T-cell (primary cell): ENCODE measurements at places on chromosomes 7 and 10.

DNA sequence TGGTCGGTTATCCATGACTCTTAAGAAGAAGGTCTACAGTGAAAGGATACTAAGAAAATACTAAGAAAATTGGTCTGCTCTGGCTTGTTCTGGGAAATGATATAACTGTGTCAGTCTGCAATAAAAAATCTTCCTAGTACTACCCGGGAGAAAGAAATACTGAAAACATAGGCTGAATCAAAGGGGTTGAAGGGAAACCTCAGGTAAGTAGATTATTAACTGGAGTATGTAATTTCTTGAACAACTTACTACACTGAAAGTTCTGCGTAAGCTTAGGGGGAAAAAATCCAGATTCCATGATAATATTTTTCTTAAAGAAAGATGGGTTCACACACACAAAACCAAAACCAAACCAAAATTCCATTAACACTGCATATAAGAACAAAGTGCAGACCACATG, 143.3 kb downstream of the KMT2E start:
- no peaks in the 10 kb centered on the region for H3K27me3 ChIP-seq
- no peak overlapping the region for H3K4me3 ChIP-seq
- H3K27ac ChIP-seq, result no peak overlapping the region
- no peaks in the 10 kb centered on the region for H3K4me1 ChIP-seq
- H3K36me3 ChIP-seq, result no peaks in the 10 kb centered on the region

GRCh38 chr7:31692451-31692850, 5.4 kb downstream of the PPP1R17 start:
- no peaks in the 10 kb centered on the region for H3K4me1 ChIP-seq
- H3K36me3 ChIP-seq, result no peaks in the 10 kb centered on the region
- DNase-seq, result no peak
- no peak overlapping the region for H3K27ac ChIP-seq
- H3K4me3 ChIP-seq, result no peak overlapping the region

GRCh38 chr10:13803566-13804554, 217.1 kb downstream of the PRPF18 start:
- H3K27me3 ChIP-seq, result no peaks in the 10 kb centered on the region
- no peak overlapping the region for H3K27ac ChIP-seq
- no peak overlapping the region for H3K4me3 ChIP-seq
- H3K4me1 ChIP-seq, result peaks cover 5% of the 10 kb centered on the region

GRCh38 chr7:100705320-100705752, 585 bp upstream of the POP7 start:
- H3K36me3 ChIP-seq, result no peaks in the 10 kb centered on the region
- peak; percentile 69 for DNase-seq
- H3K27ac ChIP-seq, result peak overlapping the region; percentile 83
- no peaks in the 10 kb centered on the region for H3K27me3 ChIP-seq
- H3K4me3 ChIP-seq, result peak overlapping the region; percentile 87

GRCh38 chr10:110783509-110784107, 88.1 kb upstream of the PDCD4 start:
- H3K4me3 ChIP-seq, result no peak overlapping the region
- DNase-seq, result peak; percentile 75
- H3K27ac ChIP-seq, result peak overlapping the region; percentile 82

DNA sequence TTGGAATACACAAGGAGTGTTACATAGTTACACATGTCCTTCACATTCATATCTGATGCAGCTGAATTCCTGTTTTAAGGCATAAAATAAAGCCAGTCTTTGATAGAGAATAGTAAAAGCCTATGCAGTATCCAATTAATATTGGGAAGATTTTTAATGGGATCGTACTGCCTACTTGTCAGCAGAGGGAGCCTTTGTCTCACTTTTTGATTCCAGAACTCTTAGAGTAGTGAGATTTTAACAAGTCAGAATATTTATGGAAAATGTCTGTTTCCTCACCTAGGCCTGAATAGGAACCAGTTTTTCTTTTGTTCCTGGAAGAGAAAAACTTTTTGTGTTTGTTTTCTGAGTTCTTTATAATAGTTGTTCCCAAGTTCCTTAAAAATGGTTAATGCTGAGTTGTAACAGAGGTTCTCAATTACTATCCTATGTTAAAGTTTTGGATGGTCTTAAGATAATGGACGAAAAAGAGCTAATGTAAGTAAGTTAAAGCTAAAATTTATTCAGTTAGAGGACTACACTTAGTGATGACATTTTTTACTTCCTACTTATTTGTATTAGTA, 114.0 kb downstream of the BBS9 start:
- H3K36me3 ChIP-seq, result no peaks in the 10 kb centered on the region
- H3K4me1 ChIP-seq, result no peaks in the 10 kb centered on the region
- H3K27me3 ChIP-seq, result no peaks in the 10 kb centered on the region
- H3K27ac ChIP-seq, result no peak overlapping the region
- DNase-seq, result no peak

GRCh38 chr7:148142660-148143248, 447.8 kb upstream of the C7orf33 start:
- H3K36me3 ChIP-seq, result no peaks in the 10 kb centered on the region

DNA sequence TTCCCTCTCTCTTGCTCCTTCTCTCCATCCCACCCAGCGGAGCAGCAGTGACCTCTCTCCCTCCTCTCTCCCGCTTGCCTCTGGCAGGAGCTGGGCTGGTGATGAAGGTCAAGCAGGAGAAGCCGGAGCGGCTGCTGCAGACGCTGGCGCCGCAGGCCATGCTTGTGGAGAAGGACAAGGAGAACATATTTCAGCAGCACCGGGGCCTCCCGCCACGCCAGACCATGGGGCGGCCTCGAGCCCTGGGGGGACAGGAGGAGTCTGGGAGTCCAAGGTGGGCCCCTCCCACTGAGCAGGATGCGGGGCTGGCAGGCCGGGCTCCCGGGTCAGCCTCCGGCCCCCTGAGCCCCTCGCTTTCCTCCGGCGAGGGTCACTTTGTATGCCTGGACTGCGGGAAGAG, 17.3 kb downstream of the ZNF775 start:
- no peak for DNase-seq
- no peak overlapping the region for H3K4me3 ChIP-seq
- H3K27ac ChIP-seq, result no peak overlapping the region
- H3K36me3 ChIP-seq, result peaks cover 9% of the 10 kb centered on the region

- H3K36me3 ChIP-seq, result no peaks in the 10 kb centered on the region
- no peaks in the 10 kb centered on the region for H3K27me3 ChIP-seq
- no peak overlapping the region for H3K4me3 ChIP-seq
- no peak for DNase-seq
- no peak overlapping the region for H3K27ac ChIP-seq
These were observed 11.8 kb downstream of the PRLHR start for GRCh38 chr10:118583611-118584010.

DNA sequence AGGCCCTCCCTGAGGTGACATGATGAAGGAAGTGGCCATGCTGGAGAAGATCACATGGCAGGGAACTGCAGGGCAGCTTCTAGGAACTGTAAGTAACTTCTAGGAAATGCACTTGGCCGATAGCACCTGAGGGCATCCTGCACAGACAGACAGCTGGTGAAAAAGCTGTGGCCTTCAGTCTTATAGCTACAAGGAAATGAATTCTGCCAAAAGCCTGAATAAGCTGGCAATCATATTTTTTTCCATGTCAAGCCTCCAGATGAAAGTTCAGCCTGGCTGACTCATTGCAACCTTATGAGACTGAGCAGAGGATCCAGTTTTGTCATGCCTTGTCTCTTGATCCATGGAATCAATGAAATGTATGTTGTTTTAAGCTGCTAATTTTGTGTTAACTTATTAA, 91.1 kb upstream of the CACNA2D1 start:
- H3K27me3 ChIP-seq, result no peaks in the 10 kb centered on the region
- no peaks in the 10 kb centered on the region for H3K36me3 ChIP-seq

DNA sequence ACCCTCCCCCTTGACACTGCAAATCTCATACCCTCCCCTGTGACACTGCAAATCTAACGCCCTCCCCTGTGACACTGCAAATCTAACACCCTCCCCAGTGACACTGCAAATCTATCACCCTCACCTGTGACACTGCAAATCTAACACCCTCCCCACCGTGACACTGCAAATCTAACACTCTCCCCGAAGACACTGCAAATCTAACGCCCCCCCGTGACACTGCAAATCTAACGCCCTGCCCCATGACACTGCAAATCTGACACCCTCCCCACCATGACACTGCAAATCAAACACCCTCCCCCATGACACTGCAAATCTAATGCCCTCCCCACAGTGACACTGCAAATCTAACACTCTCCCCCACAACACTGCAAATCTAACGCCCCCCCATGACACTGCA, 603.7 kb downstream of the DNAJB6 start:
- peaks cover 29% of the 10 kb centered on the region for H3K27me3 ChIP-seq
- DNase-seq, result no peak
- no peaks in the 10 kb centered on the region for H3K4me1 ChIP-seq
- no peak overlapping the region for H3K27ac ChIP-seq

GRCh38 chr10:29880856-29881255, 178.5 kb downstream of the JCAD start:
- no peaks in the 10 kb centered on the region for H3K4me1 ChIP-seq
- no peaks in the 10 kb centered on the region for H3K36me3 ChIP-seq
- DNase-seq, result no peak
- H3K27me3 ChIP-seq, result peaks cover 28% of the 10 kb centered on the region
- no peak overlapping the region for H3K4me3 ChIP-seq

DNA sequence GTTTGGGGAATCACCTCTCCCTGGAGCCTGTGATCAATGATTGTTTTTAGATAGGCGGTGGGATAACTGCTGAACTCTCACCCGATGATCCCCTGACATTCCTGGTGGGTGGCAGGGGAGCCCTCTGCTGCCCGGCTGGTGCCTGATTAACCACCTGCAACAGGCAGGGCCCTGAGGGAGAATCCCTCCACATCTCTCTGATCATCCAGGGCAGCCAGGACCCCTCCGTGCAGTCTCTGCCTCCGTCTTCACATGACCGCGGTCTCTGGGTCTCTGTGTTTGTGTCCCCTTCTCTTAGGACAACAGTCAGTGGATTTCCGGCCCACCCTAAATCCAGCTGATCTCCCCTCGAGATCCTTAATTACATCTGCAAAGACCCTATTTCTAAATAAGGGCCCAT, 17.4 kb downstream of the CALML5 start:
- H3K36me3 ChIP-seq, result no peaks in the 10 kb centered on the region
- no peak overlapping the region for H3K4me3 ChIP-seq
- H3K27ac ChIP-seq, result no peak overlapping the region
- no peaks in the 10 kb centered on the region for H3K4me1 ChIP-seq
- H3K27me3 ChIP-seq, result no peaks in the 10 kb centered on the region
- DNase-seq, result no peak

- no peak overlapping the region for H3K4me3 ChIP-seq
- H3K27me3 ChIP-seq, result no peaks in the 10 kb centered on the region
- H3K4me1 ChIP-seq, result no peaks in the 10 kb centered on the region
- no peaks in the 10 kb centered on the region for H3K36me3 ChIP-seq
- no peak overlapping the region for H3K27ac ChIP-seq
These were observed 165.6 kb downstream of the COL28A1 start for GRCh38 chr7:7370076-7370475.

- no peak overlapping the region for H3K4me3 ChIP-seq
- no peaks in the 10 kb centered on the region for H3K36me3 ChIP-seq
- no peaks in the 10 kb centered on the region for H3K4me1 ChIP-seq
- no peak overlapping the region for H3K27ac ChIP-seq
- peaks cover 19% of the 10 kb centered on the region for H3K27me3 ChIP-seq
These were observed 20.1 kb downstream of the AFAP1L2 start for GRCh38 chr10:114384181-114384580.

- H3K27me3 ChIP-seq, result no peaks in the 10 kb centered on the region
- no peaks in the 10 kb centered on the region for H3K36me3 ChIP-seq
- no peaks in the 10 kb centered on the region for H3K4me1 ChIP-seq
- H3K27ac ChIP-seq, result no peak overlapping the region
- no peak for DNase-seq
These were observed 168.3 kb downstream of the BMPER start for GRCh38 chr7:34073676-34074075.

DNA sequence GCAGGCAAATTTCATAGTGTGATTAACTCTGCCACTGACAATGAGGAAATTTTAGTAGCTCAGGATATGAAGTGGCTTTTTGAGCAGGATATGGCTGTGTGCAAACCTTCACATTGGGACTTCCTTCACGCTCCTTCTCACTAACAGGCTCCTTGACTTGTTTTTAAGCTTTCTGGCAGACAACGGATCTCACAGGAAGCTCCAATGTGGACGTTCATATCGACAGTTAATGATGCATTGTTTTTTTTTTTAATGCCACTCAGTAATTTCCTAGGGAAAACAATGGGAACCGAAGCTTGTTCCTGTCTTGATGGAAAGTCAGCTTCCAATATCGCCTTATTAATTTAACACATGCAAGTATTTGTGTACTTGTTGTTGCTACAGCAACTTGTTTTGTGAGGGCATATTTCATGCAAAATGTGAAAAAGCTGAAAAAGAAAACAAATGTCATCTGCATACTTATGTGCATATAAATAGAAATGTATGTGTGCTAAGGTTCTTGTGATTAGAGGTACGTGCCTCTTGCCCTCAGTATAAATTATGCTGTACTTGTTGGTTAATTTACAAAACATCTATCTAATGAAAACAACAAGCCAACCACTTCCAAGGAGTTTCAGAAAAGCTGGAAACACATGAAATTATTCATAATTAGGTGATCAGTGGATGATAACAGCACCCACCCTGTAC, 84.7 kb downstream of the NRP1 start:
- H3K36me3 ChIP-seq, result no peaks in the 10 kb centered on the region
- no peak overlapping the region for H3K27ac ChIP-seq
- H3K4me3 ChIP-seq, result no peak overlapping the region

DNA sequence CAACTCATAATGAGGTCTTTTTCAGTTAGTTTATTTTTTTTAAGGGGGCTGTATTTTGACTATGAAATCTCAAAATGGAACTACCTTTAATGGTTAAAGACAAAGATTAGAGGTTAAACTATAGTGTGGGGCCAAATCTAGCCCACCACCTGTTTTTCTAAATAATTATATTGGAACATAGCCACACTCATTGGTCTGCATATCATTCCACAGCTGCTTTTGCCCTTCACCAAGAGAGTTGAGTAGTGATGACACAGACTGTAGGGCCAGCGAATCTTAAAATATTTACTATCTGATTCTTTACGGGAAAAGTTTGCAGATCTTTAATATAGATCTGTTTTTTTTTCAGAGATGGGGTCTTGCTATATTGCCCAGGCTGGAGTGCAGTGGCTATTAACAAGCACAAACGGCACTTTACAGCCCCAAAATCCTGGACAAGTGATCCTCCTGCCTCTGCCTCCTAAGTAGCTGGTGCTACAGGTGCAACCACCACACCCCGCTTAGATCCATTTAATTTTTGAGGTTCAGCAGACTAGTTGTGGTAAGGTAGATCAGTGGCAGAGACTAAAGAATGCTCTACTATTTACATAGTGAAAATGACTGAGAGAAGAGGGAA, 25.8 kb downstream of the EPC1 start:
- H3K36me3 ChIP-seq, result peaks cover 7% of the 10 kb centered on the region
- H3K27me3 ChIP-seq, result no peaks in the 10 kb centered on the region
- H3K4me1 ChIP-seq, result peaks cover 26% of the 10 kb centered on the region
- H3K27ac ChIP-seq, result no peak overlapping the region

DNA sequence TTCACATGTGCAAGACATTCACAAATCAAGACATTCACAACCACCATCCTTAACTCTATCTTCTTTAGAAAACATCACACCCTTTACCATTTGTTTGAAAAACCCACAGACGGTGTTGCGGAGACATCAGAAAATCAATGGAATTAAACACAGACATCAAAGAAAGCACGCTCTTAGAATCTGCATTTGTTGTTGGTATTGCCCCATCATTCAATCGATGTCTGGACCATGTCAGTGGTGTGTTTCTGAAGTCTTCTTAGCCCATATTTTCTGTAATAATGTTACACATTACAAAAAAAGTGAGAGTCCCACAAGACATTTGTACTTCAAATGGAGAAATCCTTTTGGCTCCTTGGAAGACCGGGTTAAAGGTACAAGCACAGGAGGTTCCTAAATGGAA, 173.9 kb upstream of the AOAH start:
- H3K4me1 ChIP-seq, result no peaks in the 10 kb centered on the region
- DNase-seq, result no peak
- no peaks in the 10 kb centered on the region for H3K27me3 ChIP-seq
- H3K4me3 ChIP-seq, result no peak overlapping the region
- peaks cover 7% of the 10 kb centered on the region for H3K36me3 ChIP-seq
